ENCODE measurements at places on chromosomes 3 and 15. TPM values are rescaled to one million over a fixed set of nuclear protein-coding genes. Genes with fewer than 3 reads are reported as not detected.

The SPTBN5 gene
- total RNA-seq, result 0.11 TPM

The BTLA gene
- total RNA-seq, result not detected

The MAGEL2 gene
- total RNA-seq, result under 0.01 TPM

The HCLS1 gene
- total RNA-seq, result 2.5 TPM

The ITIH4 gene
- 0.66 TPM for total RNA-seq

The ACKR2 gene
- total RNA-seq, result 0.37 TPM

The A4GNT gene
- not detected for total RNA-seq

The DMXL2 gene
- total RNA-seq, result 36.0 TPM

The CD86 gene
- not detected for total RNA-seq

The KNG1 gene
- total RNA-seq, result not detected

The CCDC33 gene
- total RNA-seq, result 0.12 TPM

The ASB14 gene
- total RNA-seq, result under 0.01 TPM

The CCR1 gene
- 0.87 TPM for total RNA-seq

The CHRM5 gene
- total RNA-seq, result 0.75 TPM

The STRIT1 gene
- not detected for total RNA-seq

The C3orf85 gene
- total RNA-seq, result not detected

The RAB43 gene
- total RNA-seq, result 13.2 TPM

The ZNF620 gene
- 0.87 TPM for total RNA-seq

The DUOX2 gene
- total RNA-seq, result not detected

The SLC12A1 gene
- not detected for total RNA-seq

The HDC gene
- total RNA-seq, result not detected

The DUSP7 gene
- total RNA-seq, result 8.6 TPM

The PHLDB2 gene
- total RNA-seq, result 47.4 TPM

The KBTBD13 gene
- total RNA-seq, result not detected

The CCDC9B gene
- 46.2 TPM for total RNA-seq

The GOLGA6L7 gene
- total RNA-seq, result not detected

The ZNF280D gene
- 27.9 TPM for total RNA-seq

The CAMKV gene
- total RNA-seq, result not detected

The FAM81A gene
- 0.66 TPM for total RNA-seq

The OR5H14 gene
- total RNA-seq, result not detected

The ACAN gene
- 3.0 TPM for total RNA-seq

The RARRES1 gene
- total RNA-seq, result 26.2 TPM

The ZNF660 gene
- total RNA-seq, result 1.7 TPM

The SPINT1 gene
- total RNA-seq, result 0.66 TPM

The WNT7A gene
- not detected for total RNA-seq

The MYO1E gene
- total RNA-seq, result 103 TPM

The ZBTB38 gene
- total RNA-seq, result 188 TPM

The DPPA4 gene
- not detected for total RNA-seq

The TJP1 gene
- 69.4 TPM for total RNA-seq

The PRKCD gene
- total RNA-seq, result 5.9 TPM

The GOLGA8N gene
- total RNA-seq, result 11.4 TPM
